T-cell (primary cell): ENCODE measurements at places on chromosomes 12 and 14. TPM values are rescaled to one million over a fixed set of nuclear protein-coding genes. Genes with fewer than 3 reads are reported as not detected.

KLRG1 gene
- total RNA-seq = 11.9 TPM

ZNF410 gene
- 77.3 TPM for total RNA-seq

TSPAN9 gene
- total RNA-seq = 1.1 TPM

DEGS2 gene
- 0.68 TPM for total RNA-seq

TMEM30B gene
- 8.6 TPM for total RNA-seq

PUS7L gene
- 19.2 TPM for total RNA-seq

REM2 gene
- total RNA-seq = 4.5 TPM

PTGES3 gene
- total RNA-seq = 125 TPM

FOXN4 gene
- total RNA-seq = not detected

HOXC12 gene
- total RNA-seq = not detected

GLT1D1 gene
- 0.26 TPM for total RNA-seq

PTPN21 gene
- not detected for total RNA-seq

OTOGL gene
- total RNA-seq = not detected

CLEC4A gene
- total RNA-seq = 0.44 TPM

ITGA5 gene
- 58.6 TPM for total RNA-seq

STAB2 gene
- total RNA-seq = not detected

LGR5 gene
- not detected for total RNA-seq

CCT2 gene
- 108 TPM for total RNA-seq

LRRC9 gene
- not detected for total RNA-seq

TSHR gene
- 1.7 TPM for total RNA-seq

C14orf119 gene
- 47.7 TPM for total RNA-seq

TMTC2 gene
- total RNA-seq = 4.5 TPM

ARMH4 gene
- total RNA-seq = not detected

KLHDC1 gene
- 8.8 TPM for total RNA-seq

PIWIL1 gene
- total RNA-seq = not detected

TCL1B gene
- total RNA-seq = 0.88 TPM

HOXC9 gene
- not detected for total RNA-seq

RFX4 gene
- not detected for total RNA-seq

TMEM233 gene
- total RNA-seq = not detected

HOXC10 gene
- total RNA-seq = not detected

MARCHF9 gene
- 45.4 TPM for total RNA-seq

COCH gene
- total RNA-seq = 0.77 TPM

AVPR1A gene
- 0.07 TPM for total RNA-seq

CHST11 gene
- total RNA-seq = 69.7 TPM

CCDC38 gene
- not detected for total RNA-seq

PMCH gene
- total RNA-seq = not detected

PCBP2 gene
- 1,023 TPM for total RNA-seq

CCDC198 gene
- not detected for total RNA-seq

MFAP5 gene
- not detected for total RNA-seq

RAD51AP1 gene
- 1.4 TPM for total RNA-seq

IFT43 gene
- total RNA-seq = 13.5 TPM

BICDL1 gene
- total RNA-seq = 158 TPM

SLC7A8 gene
- total RNA-seq = 8.1 TPM

TAS2R50 gene
- 0.61 TPM for total RNA-seq

C12orf54 gene
- not detected for total RNA-seq

TTC9 gene
- total RNA-seq = 22.6 TPM

NELL2 gene
- total RNA-seq = 169 TPM

KRT74 gene
- 0.79 TPM for total RNA-seq

HAL gene
- total RNA-seq = 0.54 TPM

NPFF gene
- total RNA-seq = not detected

MYH7 gene
- total RNA-seq = not detected

KRT6C gene
- not detected for total RNA-seq

SPTB gene
- total RNA-seq = 0.10 TPM

PROX2 gene
- not detected for total RNA-seq

ENDOU gene
- total RNA-seq = not detected

FAM222A gene
- 4.2 TPM for total RNA-seq

SALL2 gene
- total RNA-seq = 5.8 TPM

CLEC1B gene
- not detected for total RNA-seq

SOX5 gene
- not detected for total RNA-seq
